ENCODE measurements at places on chromosomes 11 and 22. TPM values are rescaled to one million over a fixed set of nuclear protein-coding genes. Genes with fewer than 3 reads are reported as not detected.
A peak's percentile ranks its signal among the peaks of the same experiment; 100 is the strongest.

- peaks cover 9% of the 10 kb centered on the region for H3K27me3 ChIP-seq
- no peak for DNase-seq
- H3K4me3 ChIP-seq, result no peak overlapping the region
- H3K27ac ChIP-seq, result no peak overlapping the region
Observed at GRCh38 chr22:20422271-20423007, 15.2 kb downstream of the SCARF2 start.

DNA sequence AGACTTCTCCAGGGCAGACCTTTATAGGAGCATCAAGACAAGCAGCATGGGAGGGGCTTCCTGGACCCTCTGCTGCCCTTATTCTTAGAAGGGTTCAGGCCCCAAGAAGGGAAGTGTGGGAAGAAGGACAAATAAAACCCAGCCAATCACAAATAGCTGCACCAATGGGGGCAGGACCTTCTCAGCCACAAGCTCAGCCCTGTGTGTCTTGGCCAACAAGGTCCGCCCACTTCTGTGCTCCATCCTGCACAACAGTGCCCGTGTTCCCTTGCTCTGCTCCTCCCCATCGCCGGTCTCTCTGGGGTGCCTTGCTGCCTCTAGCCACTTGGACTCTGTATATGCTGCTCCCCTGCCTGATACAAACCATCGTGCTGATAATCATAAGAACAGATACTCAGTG, 86.1 kb downstream of the NAT10 start:
- no peak for DNase-seq
- peaks cover 8% of the 10 kb centered on the region for H3K36me3 ChIP-seq
- H3K27me3 ChIP-seq, result no peaks in the 10 kb centered on the region

GRCh38 chr11:92707665-92708064, 261.8 kb upstream of the MTNR1B start:
- H3K27me3 ChIP-seq, result no peaks in the 10 kb centered on the region
- H3K27ac ChIP-seq, result no peak overlapping the region
- no peak for DNase-seq

GRCh38 chr11:74849525-74850391, 99.1 kb downstream of the XRRA1 start:
- H3K36me3 ChIP-seq, result peaks cover 21% of the 10 kb centered on the region
- H3K4me1 ChIP-seq, result peaks cover 12% of the 10 kb centered on the region
- no peak overlapping the region for H3K27ac ChIP-seq
- no peak for DNase-seq

GRCh38 chr11:63007920-63008319, 7.7 kb downstream of the SLC22A8 start:
- H3K27ac ChIP-seq, result no peak overlapping the region
- peaks cover 87% of the 10 kb centered on the region for H3K27me3 ChIP-seq
- no peaks in the 10 kb centered on the region for H3K36me3 ChIP-seq

DNA sequence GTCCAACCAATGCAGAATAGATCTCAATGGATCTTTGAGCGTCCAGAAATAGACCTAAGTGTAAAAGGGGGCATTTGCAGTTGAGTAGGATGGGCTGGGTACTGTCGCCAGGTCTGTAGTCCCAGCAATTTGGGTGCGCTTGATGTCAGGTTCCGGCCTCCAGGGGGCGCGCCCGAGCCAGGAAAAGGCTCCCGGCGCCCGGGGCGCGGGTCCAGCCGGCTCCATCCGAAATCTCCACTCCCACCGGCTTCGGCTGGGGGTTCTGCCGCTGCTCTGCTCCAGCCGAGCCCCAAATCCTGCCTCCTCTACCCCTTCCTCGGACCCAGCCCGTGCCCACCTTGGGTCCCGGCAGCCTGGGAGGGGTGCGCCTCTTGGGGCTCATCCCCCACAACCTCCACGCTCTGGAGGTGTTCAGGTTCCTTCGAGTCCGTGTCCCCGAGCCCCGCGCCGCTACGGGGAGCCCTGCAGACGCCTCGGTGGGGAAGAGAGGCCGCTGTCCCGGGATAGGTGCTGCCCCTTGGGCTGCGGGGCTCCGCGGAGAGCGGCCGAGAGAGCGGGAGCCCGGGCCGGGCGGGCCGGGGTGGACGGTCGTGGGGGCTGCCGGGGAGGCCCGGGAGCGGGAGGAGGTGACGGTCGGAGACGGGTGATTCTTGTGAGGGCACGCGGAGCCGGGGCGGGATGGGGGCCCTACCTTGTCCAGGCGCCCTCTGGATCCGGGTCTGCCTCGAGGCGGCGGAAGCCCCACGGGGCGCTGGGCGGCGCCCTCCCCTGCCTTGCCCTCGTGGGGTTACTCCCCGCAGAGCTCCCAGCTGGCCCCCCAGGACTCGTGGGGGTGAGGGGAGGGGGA, 13.0 kb upstream of the CYB5R3 start:
- peak overlapping the region; percentile 75 for H3K4me3 ChIP-seq
- no peak overlapping the region for H3K27ac ChIP-seq
- no peaks in the 10 kb centered on the region for H3K27me3 ChIP-seq
- peaks cover 7% of the 10 kb centered on the region for H3K36me3 ChIP-seq
- peak; percentile 89 for DNase-seq

- H3K27ac ChIP-seq, result no peak overlapping the region
- DNase-seq, result no peak
- H3K4me3 ChIP-seq, result no peak overlapping the region
- H3K27me3 ChIP-seq, result peaks cover 28% of the 10 kb centered on the region
- H3K4me1 ChIP-seq, result no peaks in the 10 kb centered on the region
Observed at GRCh38 chr11:119743006-119743405, 14.0 kb upstream of the NECTIN1 start.

GRCh38 chr11:1126935-1127663, 30.7 kb upstream of the MUC5AC start:
- no peak for DNase-seq
- H3K36me3 ChIP-seq, result peaks cover 4% of the 10 kb centered on the region
- H3K4me3 ChIP-seq, result no peak overlapping the region
- H3K4me1 ChIP-seq, result no peaks in the 10 kb centered on the region

GRCh38 chr11:50412832-50413231, 380.2 kb downstream of the OR4C45 start:
- no peak overlapping the region for H3K4me3 ChIP-seq
- H3K27ac ChIP-seq, result no peak overlapping the region
- H3K36me3 ChIP-seq, result no peaks in the 10 kb centered on the region
- DNase-seq, result no peak

GRCh38 chr11:108751444-108751843, 86.6 kb downstream of the DDX10 start:
- H3K4me1 ChIP-seq, result no peaks in the 10 kb centered on the region
- H3K27me3 ChIP-seq, result no peaks in the 10 kb centered on the region
- no peaks in the 10 kb centered on the region for H3K36me3 ChIP-seq
- H3K4me3 ChIP-seq, result no peak overlapping the region

DNA sequence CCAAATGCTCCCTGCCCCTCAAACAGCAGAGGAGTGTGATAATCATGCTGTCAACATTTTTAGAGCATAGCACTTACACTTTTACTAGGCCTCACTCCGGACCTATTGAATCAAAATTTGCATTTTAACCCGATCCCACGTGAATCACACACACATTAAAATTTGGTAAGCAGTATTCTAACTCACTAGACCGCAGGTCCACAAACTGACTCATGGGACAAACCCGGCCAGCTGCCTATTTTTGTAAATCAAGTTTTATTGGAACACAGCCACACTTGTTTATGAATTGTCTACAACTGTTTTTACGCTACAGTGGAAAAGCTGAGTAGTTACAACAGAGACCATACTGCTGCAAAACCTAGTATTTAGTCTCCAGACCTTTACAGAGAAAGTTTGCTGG, 43.3 kb downstream of the SNX19 start:
- DNase-seq, result no peak
- H3K27ac ChIP-seq, result no peak overlapping the region
- no peaks in the 10 kb centered on the region for H3K4me1 ChIP-seq
- H3K4me3 ChIP-seq, result no peak overlapping the region

GRCh38 chr11:47400768-47401279, 7.6 kb upstream of the SLC39A13 start:
- no peak for DNase-seq
- peaks cover 13% of the 10 kb centered on the region for H3K27me3 ChIP-seq
- no peak overlapping the region for H3K27ac ChIP-seq

DNA sequence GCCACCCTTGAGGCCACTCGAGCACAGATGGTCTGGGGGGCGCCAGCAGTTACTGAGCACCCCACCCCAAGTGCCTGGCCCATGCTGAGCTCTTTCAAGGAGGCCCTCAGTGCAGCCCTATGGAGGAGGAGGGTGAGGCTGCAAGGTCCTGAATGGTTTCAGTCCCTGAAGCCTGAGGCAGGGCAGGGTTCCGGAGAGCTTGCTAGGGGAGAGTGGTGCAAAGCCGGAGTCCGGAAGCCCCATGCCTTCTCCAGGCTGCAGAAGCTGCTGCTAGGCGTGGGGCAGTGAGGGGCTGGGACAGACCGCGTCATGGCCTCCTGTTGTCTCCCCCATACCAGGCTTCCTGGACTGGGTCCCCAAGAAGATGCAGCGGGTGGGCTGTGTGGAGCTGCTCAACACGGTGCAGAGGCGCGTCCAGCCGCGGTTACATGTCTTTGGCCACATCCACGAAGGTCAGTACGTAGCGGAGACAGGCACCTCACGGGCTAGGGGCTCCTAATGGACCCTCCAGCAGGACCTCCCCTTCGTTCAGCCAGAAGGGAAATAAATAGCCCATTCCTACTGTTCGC, 90.6 kb downstream of the MPPED1 start:
- H3K27me3 ChIP-seq, result peaks cover 18% of the 10 kb centered on the region
- no peaks in the 10 kb centered on the region for H3K4me1 ChIP-seq
- no peak for DNase-seq
- no peaks in the 10 kb centered on the region for H3K36me3 ChIP-seq

DNA sequence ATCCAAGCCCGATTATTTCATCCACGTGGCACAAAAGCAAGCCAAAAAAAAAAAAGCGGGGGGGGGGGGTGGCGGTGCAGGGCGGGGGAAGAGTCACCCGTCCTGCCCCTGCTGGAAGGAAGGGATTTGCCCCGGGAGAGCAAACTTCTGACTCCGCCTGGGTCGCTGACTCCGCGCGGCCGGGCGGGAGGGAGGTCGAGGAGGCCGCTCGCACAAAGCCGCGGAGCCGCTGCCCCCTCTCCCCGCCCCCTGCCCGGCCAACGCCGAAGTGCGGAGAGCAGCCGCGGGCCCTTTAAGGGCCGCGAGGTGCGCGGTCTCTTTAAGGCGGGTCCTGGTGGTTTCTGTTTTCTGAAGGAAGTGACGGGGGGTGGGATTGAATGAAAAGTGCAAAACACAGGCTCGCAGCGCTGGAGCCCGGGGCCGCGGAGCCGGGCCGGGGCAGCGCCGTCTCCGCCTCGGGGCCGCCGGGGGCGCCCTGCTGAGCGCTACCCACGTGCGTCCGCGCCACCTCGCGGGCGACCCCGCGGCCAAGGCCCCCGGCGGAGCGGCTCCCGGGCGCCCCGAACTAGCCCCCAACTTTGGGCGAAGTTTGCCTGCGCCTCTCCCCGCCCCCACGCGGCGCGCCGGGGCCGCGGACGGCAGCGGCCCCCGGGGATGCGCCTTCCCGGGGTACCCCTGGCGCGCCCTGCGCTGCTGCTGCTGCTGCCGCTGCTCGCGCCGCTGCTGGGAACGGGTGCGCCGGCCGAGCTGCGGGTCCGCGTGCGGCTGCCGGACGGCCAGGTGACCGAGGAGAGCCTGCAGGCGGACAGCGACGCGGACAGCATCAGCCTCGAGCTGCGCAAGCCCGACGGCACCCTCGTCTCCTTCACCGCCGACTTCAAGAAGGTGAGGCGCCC, at the start of gene OAF:
Gene OAF (plus strand): TSS at position 407 of the 896 bp plus-strand sequence. CDS start 248 bp downstream, at position 655.
- peaks cover 17% of the 10 kb centered on the region for H3K36me3 ChIP-seq
- peaks cover 19% of the 10 kb centered on the region for H3K4me1 ChIP-seq
- H3K27ac ChIP-seq, result peak within 1 kb of the TSS; percentile 85
- H3K4me3 ChIP-seq, result peak within 1 kb of the TSS; percentile 83
- peaks cover 12% of the 10 kb centered on the region for H3K27me3 ChIP-seq

DNA sequence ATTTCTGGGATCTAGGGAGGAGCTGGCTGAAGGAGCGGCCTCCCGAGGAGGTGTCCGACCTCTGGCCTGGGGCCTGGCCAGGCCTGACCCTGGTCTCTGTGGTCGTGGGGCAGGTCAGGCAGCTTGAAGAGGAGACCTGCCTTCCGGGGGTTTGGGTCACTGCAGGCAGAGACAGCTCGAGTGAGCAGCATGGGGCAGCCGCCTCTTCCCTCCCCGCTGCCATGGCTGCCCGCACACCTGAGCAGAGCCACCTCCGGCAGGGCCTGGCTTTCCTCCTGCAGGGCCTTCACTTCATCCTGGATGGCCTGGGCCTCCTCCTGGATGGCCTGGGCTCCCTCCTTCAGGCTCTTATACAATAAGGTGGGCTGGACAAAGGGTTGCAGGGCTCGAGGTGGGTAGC, 8.0 kb upstream of the NAALADL1 start:
- H3K27me3 ChIP-seq, result peaks cover 13% of the 10 kb centered on the region
- H3K27ac ChIP-seq, result no peak overlapping the region
- H3K36me3 ChIP-seq, result peaks cover 4% of the 10 kb centered on the region
- H3K4me3 ChIP-seq, result no peak overlapping the region

- H3K36me3 ChIP-seq, result peaks cover 14% of the 10 kb centered on the region
- no peak overlapping the region for H3K27ac ChIP-seq
- H3K4me1 ChIP-seq, result peaks cover 17% of the 10 kb centered on the region
- peaks cover 70% of the 10 kb centered on the region for H3K27me3 ChIP-seq
- no peak for DNase-seq
- peak overlapping the region; percentile 78 for H3K4me3 ChIP-seq
Observed at GRCh38 chr11:15072551-15073143, 746 bp upstream of the CALCB start.

GRCh38 chr11:92082652-92083051, 142.0 kb upstream of the FAT3 start:
- H3K4me1 ChIP-seq, result peaks cover under 1% of the 10 kb centered on the region
- no peak for DNase-seq

- H3K36me3 ChIP-seq, result peaks cover 28% of the 10 kb centered on the region
- H3K4me1 ChIP-seq, result peaks cover 12% of the 10 kb centered on the region
- H3K4me3 ChIP-seq, result peak overlapping the region; percentile 77
- DNase-seq, result no peak
- peaks cover 30% of the 10 kb centered on the region for H3K27me3 ChIP-seq
Observed at GRCh38 chr22:39150848-39151215, 1.6 kb downstream of the CBX7 start.

Gene APOA1
- not detected for total RNA-seq

Gene APOBEC3G
- 16.1 TPM for total RNA-seq

Gene CLDN5
- total RNA-seq, result not detected

Gene MMP13
- not detected for total RNA-seq

Gene GAB4
- not detected for total RNA-seq

Gene PRAME
- total RNA-seq, result 5.1 TPM

Gene PRODH
- total RNA-seq, result 1.5 TPM

Gene KRTAP5-11
- total RNA-seq, result not detected

Gene SLC7A4
- 0.14 TPM for total RNA-seq

Gene NFAM1
- 0.39 TPM for total RNA-seq

Gene DCDC1
- 0.68 TPM for total RNA-seq

Gene DEPDC7
- 1.2 TPM for total RNA-seq

Gene FAM180B
- total RNA-seq, result not detected

Gene GRK3
- total RNA-seq, result 10.1 TPM
